ENCODE measurements at places on chromosomes 1 and 21.

- no peak overlapping the region for H3K4me3 ChIP-seq
- no peaks in the 10 kb centered on the region for H3K27me3 ChIP-seq
- H3K27ac ChIP-seq, result peak overlapping the region; percentile 76
- peaks cover 18% of the 10 kb centered on the region for H3K4me1 ChIP-seq
Measured at GRCh38 chr1:41101950-41102607, 80.6 kb upstream of the SLFNL1 start.

- no peaks in the 10 kb centered on the region for H3K27me3 ChIP-seq
- no peaks in the 10 kb centered on the region for H3K4me1 ChIP-seq
- no peaks in the 10 kb centered on the region for H3K36me3 ChIP-seq
- no peak overlapping the region for H3K27ac ChIP-seq
Measured at GRCh38 chr21:44935533-44935927, 4.3 kb upstream of the SLX9 start.

DNA sequence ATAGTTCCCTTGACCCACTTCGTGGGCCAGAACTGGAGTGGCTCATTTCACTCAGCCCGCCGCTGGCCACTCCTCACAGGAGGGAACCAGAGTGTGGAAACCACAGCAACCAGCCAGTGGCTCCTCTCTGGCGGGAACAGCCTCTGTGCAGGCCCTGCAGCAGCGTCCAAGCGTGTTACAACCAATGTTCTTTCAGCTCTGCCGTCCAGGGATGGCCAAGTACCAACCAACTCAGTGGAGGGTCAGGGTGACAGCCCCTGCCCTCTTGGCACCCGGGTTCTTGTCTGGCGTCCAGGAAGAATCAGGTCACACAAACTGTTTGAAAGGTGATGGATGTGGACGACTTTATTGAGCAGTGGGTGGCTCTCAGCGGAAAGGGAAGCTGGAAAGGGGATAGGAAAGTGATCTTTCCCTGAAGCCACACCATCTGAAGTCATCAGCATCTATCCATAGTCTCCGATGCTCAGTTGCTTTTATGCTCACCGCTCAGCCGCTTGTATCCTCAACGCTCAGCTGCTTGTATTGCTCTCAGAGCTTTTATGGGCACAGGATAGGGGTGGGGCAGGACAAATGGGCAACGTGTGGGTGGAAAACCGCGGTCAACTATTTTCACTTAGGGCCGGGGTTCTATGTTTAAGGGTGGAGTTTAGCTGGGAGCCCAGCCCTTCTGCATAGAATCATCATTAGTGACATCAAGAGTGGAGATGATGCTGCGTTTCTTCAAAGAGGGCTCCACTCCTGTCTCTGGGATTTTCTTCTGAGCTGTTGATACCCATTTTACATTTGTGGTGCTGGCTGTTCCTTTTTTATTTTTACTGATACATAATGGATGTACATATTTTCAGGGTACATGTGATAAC, 250.2 kb downstream of the RRAGC start:
- H3K4me1 ChIP-seq, result no peaks in the 10 kb centered on the region
- peaks cover 5% of the 10 kb centered on the region for H3K27me3 ChIP-seq
- H3K36me3 ChIP-seq, result no peaks in the 10 kb centered on the region
- DNase-seq, result no peak

DNA sequence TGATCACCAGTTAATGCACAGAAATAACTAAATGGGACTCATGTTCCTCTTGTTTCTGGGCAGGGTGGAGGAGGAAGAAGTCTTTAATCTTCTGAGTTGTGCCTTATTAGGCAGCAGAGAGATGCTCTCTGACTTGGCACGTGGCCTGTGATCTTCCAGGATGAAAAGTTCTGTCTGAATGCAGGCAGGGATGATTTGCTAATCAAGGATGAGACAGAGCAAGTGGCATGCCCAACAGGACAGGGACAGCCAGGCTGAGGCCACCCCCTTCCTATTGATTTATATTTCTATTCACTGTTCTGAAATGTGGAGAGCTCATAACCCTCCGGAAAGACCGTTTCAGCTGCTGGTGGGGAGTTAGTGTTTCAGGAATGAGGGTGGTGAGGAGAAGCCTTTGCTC, 477.8 kb upstream of the CAMK1G start:
- H3K4me1 ChIP-seq, result no peaks in the 10 kb centered on the region
- no peaks in the 10 kb centered on the region for H3K27me3 ChIP-seq
- no peak overlapping the region for H3K4me3 ChIP-seq
- no peak overlapping the region for H3K27ac ChIP-seq

GRCh38 chr1:218835609-218836008, 338.1 kb upstream of the LYPLAL1 start:
- H3K4me3 ChIP-seq, result no peak overlapping the region
- DNase-seq, result no peak
- H3K36me3 ChIP-seq, result no peaks in the 10 kb centered on the region
- no peak overlapping the region for H3K27ac ChIP-seq
- H3K27me3 ChIP-seq, result no peaks in the 10 kb centered on the region
- no peaks in the 10 kb centered on the region for H3K4me1 ChIP-seq

DNA sequence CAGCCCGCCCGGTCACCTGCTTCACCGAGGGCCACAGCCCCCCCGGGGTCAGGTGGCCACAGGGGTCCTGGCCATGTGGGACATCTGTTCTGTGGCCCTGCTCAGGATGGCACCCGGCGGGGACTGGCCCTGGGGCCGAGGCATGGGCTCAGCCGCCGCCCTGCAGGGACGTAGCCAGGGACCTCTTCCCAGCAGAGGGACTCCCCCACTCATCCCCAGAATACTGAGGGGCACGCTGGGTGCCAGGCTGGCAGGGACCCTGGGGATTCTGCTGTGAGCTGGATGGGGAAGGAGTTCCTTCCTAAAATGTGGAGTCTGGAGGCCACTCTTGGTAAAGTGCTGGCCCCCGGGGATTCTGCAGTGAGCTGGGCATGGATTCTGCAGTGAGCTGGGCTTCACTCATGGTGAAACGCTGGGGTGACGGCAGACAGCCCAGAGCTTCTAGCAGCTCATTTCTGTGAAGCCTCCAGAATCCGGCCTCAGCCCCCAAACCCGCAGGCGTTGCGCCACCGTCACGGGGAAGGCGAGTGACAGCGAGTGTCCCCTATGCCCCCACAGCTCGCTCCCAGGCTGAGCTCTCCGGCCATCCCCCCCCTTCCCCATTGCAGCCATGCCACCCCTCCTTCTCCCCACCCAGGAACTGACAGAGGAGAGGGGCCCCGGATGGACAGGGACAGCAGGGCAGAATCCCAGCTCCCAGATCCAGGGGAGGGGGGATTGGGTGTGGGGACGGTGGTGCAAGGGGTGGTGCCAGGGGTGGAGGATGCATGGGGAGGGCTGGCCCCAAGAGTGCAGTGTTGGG, 1.4 kb downstream of the ITGB2 start:
- H3K4me3 ChIP-seq, result no peak overlapping the region
- no peak for DNase-seq
- H3K36me3 ChIP-seq, result no peaks in the 10 kb centered on the region
- no peak overlapping the region for H3K27ac ChIP-seq
- no peaks in the 10 kb centered on the region for H3K4me1 ChIP-seq

GRCh38 chr21:8993284-8993942, 1528.0 kb upstream of the TPTE start:
- H3K27me3 ChIP-seq, result peaks cover 5% of the 10 kb centered on the region
- H3K27ac ChIP-seq, result no peak overlapping the region
- no peak for DNase-seq
- H3K36me3 ChIP-seq, result no peaks in the 10 kb centered on the region

DNA sequence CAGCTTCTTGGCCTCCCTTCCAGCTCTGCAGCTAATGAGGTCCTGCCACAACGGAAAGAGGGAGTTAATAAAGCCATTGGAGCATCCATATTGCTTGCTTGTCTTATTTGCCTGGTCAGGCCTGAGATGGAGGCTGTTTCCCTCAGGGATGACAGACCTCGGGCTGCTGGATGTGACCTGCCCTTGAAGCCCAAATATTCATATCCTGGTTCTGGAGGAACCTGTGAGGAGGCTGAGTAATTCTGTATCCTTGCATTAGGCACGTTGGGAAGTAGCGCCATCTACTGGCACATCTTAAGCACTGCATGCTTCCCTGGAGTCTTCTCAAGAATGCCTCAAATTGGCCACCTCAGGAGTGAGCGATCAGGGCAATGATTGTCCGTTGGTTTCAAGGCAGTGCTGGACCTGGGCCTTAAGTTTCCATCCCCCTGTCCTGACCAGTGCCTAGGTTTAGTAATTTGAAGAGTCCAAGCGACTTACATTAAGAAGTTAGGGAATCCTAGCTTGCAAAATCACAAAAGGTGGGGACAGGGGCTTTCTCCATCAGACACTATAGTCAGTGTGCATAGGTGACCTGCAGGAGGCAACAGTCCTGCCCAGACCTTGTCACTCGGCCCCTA, 13.8 kb upstream of the NASP start:
- DNase-seq, result peak; percentile 74
- peaks cover 9% of the 10 kb centered on the region for H3K36me3 ChIP-seq

DNA sequence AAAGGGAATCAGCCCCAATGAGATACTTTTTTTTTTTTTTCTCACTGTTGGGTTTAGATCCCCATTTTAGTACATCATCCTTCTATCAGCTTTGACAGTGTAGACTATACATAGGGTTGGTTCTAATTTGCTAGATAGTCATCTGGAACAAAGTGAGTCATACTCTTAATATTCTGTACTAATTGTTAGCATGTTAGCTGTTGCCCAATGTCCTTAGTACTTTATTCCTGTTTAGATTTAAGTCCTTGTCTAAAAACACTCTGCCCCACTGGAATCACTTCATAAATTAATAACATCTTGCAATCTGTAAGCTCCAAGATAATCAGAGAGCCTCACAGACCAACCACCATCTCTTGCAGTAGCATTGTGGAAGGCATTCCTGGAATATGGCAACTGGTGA, 209.8 kb upstream of the KIAA0040 start:
- no peaks in the 10 kb centered on the region for H3K4me1 ChIP-seq
- no peaks in the 10 kb centered on the region for H3K27me3 ChIP-seq
- no peaks in the 10 kb centered on the region for H3K36me3 ChIP-seq
- DNase-seq, result no peak

- no peak for DNase-seq
- H3K4me3 ChIP-seq, result no peak overlapping the region
- no peak overlapping the region for H3K27ac ChIP-seq
- H3K27me3 ChIP-seq, result no peaks in the 10 kb centered on the region
Measured at GRCh38 chr1:26726784-26727183, 31.0 kb downstream of the ARID1A start.

- no peaks in the 10 kb centered on the region for H3K4me1 ChIP-seq
- no peak overlapping the region for H3K27ac ChIP-seq
- no peaks in the 10 kb centered on the region for H3K36me3 ChIP-seq
- no peak overlapping the region for H3K4me3 ChIP-seq
- no peaks in the 10 kb centered on the region for H3K27me3 ChIP-seq
Measured at GRCh38 chr1:84170171-84170570, 26.1 kb downstream of the PRKACB start.

DNA sequence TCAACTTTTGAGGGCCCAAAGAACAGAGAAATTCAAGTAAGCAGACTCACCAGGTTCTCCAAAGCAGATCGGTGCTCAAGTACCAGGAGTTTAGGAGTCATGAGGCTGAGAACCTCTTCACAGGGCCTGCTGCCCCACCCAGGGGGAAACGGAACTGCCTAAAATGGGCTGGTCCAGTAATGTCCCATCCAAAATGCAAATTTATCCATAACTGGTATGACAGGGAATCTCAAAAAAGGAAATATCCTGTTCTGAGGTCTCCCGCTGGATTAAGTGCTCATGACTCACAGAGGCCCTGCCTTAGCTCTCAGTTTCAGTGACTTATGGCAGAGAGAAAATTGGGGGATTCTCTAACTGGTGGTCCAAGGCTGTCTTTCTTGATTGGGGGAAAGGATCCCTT, 9.3 kb downstream of the SPRR2G start:
- H3K27ac ChIP-seq, result no peak overlapping the region
- no peak for DNase-seq
- no peaks in the 10 kb centered on the region for H3K36me3 ChIP-seq
- H3K4me1 ChIP-seq, result peaks cover 7% of the 10 kb centered on the region
- H3K4me3 ChIP-seq, result no peak overlapping the region

- no peaks in the 10 kb centered on the region for H3K4me1 ChIP-seq
- no peaks in the 10 kb centered on the region for H3K36me3 ChIP-seq
- no peak for DNase-seq
- no peak overlapping the region for H3K4me3 ChIP-seq
- no peak overlapping the region for H3K27ac ChIP-seq
Measured at GRCh38 chr1:110361856-110362255, 22.7 kb downstream of the RBM15 start.

DNA sequence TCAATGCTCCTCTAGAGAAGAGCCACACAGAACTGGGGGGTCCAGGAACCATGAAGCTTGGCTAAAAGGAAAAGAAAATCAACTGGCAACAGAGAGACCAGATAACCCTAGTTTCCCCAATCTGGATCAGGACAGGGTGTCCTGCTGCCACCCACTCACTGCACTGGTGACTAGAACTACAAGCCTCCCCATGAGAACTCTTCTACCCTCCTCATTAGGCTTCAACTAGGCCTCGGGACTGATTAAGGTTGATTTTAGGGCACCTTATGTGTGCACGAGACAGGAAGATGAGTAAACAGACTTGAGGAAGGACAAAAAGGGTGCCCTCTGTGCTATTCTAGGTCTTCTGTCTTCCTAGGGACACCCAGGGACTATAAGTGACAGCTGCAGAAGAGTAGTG, 2.3 kb upstream of the SF3B4 start:
- H3K36me3 ChIP-seq, result peaks cover 8% of the 10 kb centered on the region
- peaks cover 8% of the 10 kb centered on the region for H3K4me1 ChIP-seq
- no peak overlapping the region for H3K27ac ChIP-seq

- peak overlapping the region; percentile 77 for H3K4me3 ChIP-seq
- H3K27me3 ChIP-seq, result no peaks in the 10 kb centered on the region
- no peak for DNase-seq
- H3K4me1 ChIP-seq, result peaks cover 4% of the 10 kb centered on the region
- H3K27ac ChIP-seq, result peak overlapping the region; percentile 92
Measured at GRCh38 chr1:205748403-205749233, 1.4 kb downstream of the NUCKS1 start.

DNA sequence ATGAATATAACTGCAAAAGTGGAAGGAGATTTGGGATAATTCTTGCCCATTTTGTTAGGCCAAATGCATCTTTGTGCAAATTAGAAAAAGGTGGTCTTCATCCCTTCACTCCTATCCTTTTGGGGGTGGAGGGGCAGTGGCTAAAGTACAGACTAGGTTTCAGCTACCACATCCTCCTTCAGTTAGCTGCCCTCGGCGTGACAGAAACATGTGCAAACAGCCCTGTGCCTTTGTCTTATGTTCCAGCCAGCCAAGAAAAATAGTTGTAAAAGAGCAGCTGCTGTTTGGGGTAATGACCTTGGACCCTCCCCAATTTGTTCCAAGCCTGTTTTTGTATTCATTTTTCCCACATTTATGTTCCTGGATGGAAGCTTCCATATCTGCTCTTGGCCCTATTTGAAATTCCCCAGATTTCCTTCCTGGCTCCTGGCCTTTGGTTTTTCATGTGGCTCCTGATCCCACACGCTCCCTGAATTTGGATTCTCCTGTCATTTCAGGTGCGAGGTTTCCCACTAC, 8.3 kb upstream of the LGALS8 start:
- H3K27ac ChIP-seq, result peak overlapping the region; percentile 68
- peaks cover 49% of the 10 kb centered on the region for H3K4me1 ChIP-seq
- H3K36me3 ChIP-seq, result no peaks in the 10 kb centered on the region
- peak; percentile 48 for DNase-seq
- H3K27me3 ChIP-seq, result no peaks in the 10 kb centered on the region

GRCh38 chr1:28540651-28541050, 12.2 kb upstream of the TRNAU1AP start:
- no peak overlapping the region for H3K4me3 ChIP-seq
- H3K27me3 ChIP-seq, result no peaks in the 10 kb centered on the region
- no peaks in the 10 kb centered on the region for H3K4me1 ChIP-seq
- H3K27ac ChIP-seq, result no peak overlapping the region
- DNase-seq, result no peak
